ENCODE measurements at places on chromosomes 6 and 20.

- H3K27me3 ChIP-seq, result no peaks in the 10 kb centered on the region
- DNase-seq, result no peak
These were observed 287.1 kb upstream of the PRDM1 start for GRCh38 chr6:105799056-105799455.

DNA sequence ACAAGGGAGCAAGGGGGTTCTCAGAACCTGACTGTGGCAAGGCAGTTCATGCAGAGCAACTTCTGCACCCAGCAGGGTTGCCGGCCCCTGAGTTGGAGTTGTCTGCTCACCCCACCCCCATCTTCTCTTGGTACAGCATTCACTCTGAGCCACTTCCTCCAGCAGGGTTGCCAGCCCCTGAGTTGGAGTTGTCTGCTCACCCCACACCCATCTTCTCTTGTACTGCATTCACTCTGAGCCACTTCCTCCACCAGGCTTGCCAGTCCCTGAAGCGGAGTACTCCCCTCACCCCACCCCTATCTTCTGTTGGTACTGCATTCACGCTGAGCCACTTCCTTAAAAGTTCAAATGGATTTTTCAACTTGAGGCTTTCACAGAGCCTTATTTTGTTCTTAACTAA lies 79.7 kb upstream of the SYNDIG1 start:
- no peak overlapping the region for H3K4me3 ChIP-seq
- no peak overlapping the region for H3K27ac ChIP-seq
- no peaks in the 10 kb centered on the region for H3K4me1 ChIP-seq
- H3K36me3 ChIP-seq, result no peaks in the 10 kb centered on the region
- DNase-seq, result no peak

GRCh38 chr6:154187714-154188113 lies 148.7 kb downstream of the OPRM1 start:
- no peak overlapping the region for H3K4me3 ChIP-seq
- no peak overlapping the region for H3K27ac ChIP-seq
- H3K36me3 ChIP-seq, result no peaks in the 10 kb centered on the region

DNA sequence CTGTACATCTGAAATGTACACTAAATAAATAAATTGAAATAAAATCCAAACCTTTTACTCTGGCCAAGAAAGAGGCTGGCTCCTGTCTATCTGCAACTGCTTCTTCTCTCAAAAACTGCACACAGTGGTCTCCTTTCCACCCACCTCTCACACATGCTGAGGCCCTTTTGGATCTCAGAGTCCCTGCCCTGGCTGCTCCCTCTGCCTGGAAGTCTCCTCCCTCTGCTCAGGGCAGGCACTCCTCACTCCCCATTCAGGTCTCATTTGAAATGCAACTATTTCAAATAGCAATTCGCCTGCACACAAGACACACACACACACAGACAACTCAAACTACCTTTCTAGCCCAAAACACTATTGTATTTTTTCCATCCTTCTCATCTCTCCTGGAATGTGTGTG lies 348.8 kb downstream of the PKHD1 start:
- H3K36me3 ChIP-seq, result no peaks in the 10 kb centered on the region
- no peak overlapping the region for H3K27ac ChIP-seq
- H3K27me3 ChIP-seq, result no peaks in the 10 kb centered on the region

DNA sequence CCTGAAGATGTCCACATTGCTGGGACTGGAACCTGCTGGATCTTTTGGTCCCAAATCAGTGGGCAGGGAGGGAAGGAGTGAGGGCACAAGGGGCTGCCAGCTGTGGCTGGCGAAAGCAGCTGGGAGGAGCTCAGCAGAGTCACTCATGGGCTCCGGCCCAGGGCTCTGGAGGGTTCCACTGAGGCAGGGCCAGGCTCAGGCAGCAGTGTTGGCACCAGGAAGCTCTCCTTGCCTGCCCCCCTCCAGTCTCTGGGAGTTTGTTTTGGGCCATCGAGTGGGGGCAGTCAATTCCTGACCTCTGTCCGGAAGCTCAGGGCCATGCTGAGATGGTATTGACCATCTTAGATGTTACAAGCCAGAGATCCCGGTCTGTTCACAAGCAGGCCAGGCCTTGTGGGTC lies 39.1 kb upstream of the IRF4 start:
- no peak overlapping the region for H3K4me3 ChIP-seq
- H3K4me1 ChIP-seq, result peaks cover 8% of the 10 kb centered on the region
- no peaks in the 10 kb centered on the region for H3K27me3 ChIP-seq
- no peak overlapping the region for H3K27ac ChIP-seq

DNA sequence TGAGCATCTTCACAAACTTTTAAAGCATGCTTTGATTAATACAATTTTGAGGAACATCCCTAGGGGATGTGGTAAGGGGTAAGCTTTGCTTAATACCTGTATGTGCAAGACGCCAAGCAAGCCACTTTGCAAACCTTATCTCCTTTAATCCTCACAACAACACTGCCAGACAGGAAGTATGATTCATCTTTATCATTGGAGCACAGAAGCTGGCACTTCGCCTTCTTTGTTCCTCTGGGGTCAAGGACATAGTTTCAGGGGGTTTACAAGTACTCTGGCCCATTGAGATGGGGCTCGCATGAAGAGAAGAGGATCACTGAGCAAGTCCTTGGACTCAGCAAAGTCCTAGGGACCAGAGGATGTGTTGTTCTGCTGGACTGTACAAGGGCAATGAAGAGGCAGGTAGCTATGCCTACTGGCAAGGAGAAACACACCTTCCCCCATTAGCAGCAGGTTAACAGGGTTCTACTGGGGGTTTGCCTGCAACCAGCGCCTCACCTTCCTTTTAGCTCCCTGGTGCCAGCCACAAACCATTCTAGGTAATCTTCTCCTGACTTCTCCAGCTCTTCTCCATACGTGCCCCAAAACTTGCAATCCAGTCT lies 8.8 kb downstream of the TMEM244 start:
- no peak overlapping the region for H3K4me3 ChIP-seq
- no peak overlapping the region for H3K27ac ChIP-seq
- H3K4me1 ChIP-seq, result no peaks in the 10 kb centered on the region

DNA sequence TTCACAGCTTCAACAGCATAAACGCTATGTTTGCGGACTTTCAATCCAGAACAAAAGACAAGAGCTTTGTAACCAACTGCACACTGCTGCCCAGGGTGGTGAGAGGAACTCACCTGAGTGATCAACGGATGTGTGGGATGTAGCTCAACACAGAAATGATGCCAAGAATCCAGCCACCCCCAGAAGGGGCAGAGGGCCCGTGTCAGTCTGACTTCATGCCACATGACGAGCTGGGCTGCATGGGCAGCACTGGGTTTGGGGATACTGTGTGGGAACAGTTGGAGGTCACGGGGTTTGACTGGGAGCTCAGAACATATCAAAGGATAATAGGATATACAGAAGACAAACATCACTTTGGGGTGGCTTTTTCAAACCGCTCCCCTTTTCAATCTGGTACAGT lies 79.4 kb upstream of the TRAF3IP2 start:
- no peak overlapping the region for H3K4me3 ChIP-seq
- no peak for DNase-seq

DNA sequence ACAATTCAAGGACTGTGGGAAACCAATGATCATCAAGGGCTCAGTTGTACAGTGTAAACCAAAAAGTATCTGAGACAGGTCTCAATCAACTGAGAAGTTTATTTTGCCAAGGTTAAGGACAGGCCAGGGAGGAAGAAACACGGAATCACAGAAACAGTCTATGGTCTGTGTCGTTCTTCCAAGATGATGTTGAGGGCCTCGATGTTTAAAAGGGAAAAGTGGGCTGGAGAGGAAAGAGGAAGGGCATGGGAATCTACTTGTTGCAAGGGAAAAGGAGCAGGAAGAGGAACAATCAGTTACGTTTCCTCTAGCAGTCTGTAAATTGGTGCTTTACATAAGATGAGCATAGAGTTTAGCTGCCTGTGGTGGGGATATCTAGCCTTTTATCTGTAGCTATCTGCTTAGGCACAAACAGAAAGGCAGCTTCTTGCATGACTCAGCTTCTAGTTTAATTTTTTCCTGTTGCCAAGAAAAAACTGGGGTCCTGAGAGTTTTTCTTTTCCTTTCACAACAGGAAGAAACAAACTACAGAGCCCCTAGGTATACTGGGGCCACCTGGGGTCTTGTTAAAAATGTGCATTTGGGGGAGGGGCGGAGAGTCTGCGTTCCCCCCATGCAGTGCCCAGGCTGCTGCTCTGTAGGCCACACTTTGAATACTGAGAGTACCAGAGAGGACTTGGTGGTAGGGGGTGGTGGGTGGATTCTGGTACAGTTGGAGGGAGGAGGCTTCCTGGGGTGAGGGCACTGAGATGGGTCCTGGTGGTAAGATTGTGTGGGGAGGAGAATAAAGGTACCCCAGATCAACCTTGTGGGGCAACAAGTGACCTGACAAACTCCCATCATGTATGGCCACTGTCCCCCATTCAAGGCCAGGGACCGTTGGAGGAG lies 35.3 kb upstream of the EZR start:
- H3K4me1 ChIP-seq, result peaks cover 15% of the 10 kb centered on the region
- DNase-seq, result no peak
- H3K27me3 ChIP-seq, result peaks cover 10% of the 10 kb centered on the region
- H3K4me3 ChIP-seq, result no peak overlapping the region

- no peak overlapping the region for H3K4me3 ChIP-seq
- H3K27ac ChIP-seq, result no peak overlapping the region
- no peaks in the 10 kb centered on the region for H3K4me1 ChIP-seq
- H3K27me3 ChIP-seq, result no peaks in the 10 kb centered on the region
These were observed 216.5 kb upstream of the CST7 start for GRCh38 chr20:24732599-24732998.

GRCh38 chr6:160269023-160269521 lies 10.5 kb upstream of the SLC22A2 start:
- no peaks in the 10 kb centered on the region for H3K36me3 ChIP-seq
- H3K27me3 ChIP-seq, result no peaks in the 10 kb centered on the region
- no peaks in the 10 kb centered on the region for H3K4me1 ChIP-seq
- no peak for DNase-seq
- no peak overlapping the region for H3K27ac ChIP-seq
- H3K4me3 ChIP-seq, result no peak overlapping the region

GRCh38 chr20:34886122-34886521 lies 9.7 kb downstream of the ACSS2 start:
- DNase-seq, result no peak
- H3K4me1 ChIP-seq, result no peaks in the 10 kb centered on the region
- H3K4me3 ChIP-seq, result no peak overlapping the region
- no peaks in the 10 kb centered on the region for H3K27me3 ChIP-seq
- H3K36me3 ChIP-seq, result no peaks in the 10 kb centered on the region

GRCh38 chr6:19712998-19713397 lies 124.2 kb upstream of the ID4 start:
- H3K27ac ChIP-seq, result no peak overlapping the region
- no peak overlapping the region for H3K4me3 ChIP-seq
- H3K4me1 ChIP-seq, result peaks cover 25% of the 10 kb centered on the region
- no peak for DNase-seq
- no peaks in the 10 kb centered on the region for H3K27me3 ChIP-seq
- H3K36me3 ChIP-seq, result no peaks in the 10 kb centered on the region

GRCh38 chr20:9515741-9516233 lies 1.4 kb downstream of the LAMP5 start:
- peak overlapping the region; percentile 48 for H3K4me3 ChIP-seq
- H3K27ac ChIP-seq, result no peak overlapping the region
- H3K27me3 ChIP-seq, result peaks cover 90% of the 10 kb centered on the region
- H3K4me1 ChIP-seq, result peaks cover 57% of the 10 kb centered on the region
- no peaks in the 10 kb centered on the region for H3K36me3 ChIP-seq
- peak; percentile 77 for DNase-seq

DNA sequence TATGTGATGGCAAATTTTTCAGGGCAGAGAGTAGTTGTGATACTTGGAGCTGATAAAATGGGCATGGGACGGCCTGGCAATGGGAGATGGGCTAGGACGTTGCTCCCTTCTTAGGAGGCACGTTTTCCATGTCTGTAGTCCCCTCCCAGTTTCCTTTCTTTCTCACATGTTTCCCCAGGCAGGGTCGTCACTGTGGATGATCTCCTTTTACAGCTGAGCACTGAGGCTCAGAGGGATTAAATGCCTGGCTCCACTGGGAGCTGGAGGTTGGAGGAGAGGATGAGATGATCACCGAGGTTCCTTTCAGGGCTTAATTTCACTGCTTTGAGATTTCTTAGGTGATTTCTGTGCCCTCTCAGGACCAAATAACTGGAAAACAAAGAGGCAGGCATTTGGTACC lies 136.7 kb downstream of the SOBP start:
- no peaks in the 10 kb centered on the region for H3K27me3 ChIP-seq
- H3K4me1 ChIP-seq, result peaks cover 55% of the 10 kb centered on the region
- no peaks in the 10 kb centered on the region for H3K36me3 ChIP-seq
- H3K27ac ChIP-seq, result peak overlapping the region; percentile 48
- no peak overlapping the region for H3K4me3 ChIP-seq
- DNase-seq, result peak; percentile 52

DNA sequence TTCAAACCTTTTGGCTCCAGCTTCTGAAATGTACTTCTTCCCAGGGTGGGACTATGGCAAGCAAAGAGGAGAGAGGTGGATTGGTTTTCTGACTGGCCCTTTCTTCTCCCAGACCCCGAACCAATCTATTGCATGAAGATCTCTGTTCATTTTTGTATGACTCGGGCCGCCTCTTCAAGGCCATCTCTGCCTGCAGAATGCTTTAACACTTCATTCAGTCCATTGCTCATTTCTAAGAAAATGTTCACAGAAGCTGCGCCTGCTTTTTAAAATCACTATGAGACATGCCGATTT lies 1.6 kb downstream of the VGLL2 start:
- peaks cover 10% of the 10 kb centered on the region for H3K4me1 ChIP-seq
- H3K36me3 ChIP-seq, result no peaks in the 10 kb centered on the region
- DNase-seq, result no peak
- H3K27me3 ChIP-seq, result peaks cover 100% of the 10 kb centered on the region
- H3K4me3 ChIP-seq, result no peak overlapping the region
- no peak overlapping the region for H3K27ac ChIP-seq

GRCh38 chr20:49620364-49621240 lies 52.7 kb upstream of the PTGIS start:
- peaks cover under 1% of the 10 kb centered on the region for H3K4me1 ChIP-seq
- no peak for DNase-seq
- no peak overlapping the region for H3K27ac ChIP-seq

DNA sequence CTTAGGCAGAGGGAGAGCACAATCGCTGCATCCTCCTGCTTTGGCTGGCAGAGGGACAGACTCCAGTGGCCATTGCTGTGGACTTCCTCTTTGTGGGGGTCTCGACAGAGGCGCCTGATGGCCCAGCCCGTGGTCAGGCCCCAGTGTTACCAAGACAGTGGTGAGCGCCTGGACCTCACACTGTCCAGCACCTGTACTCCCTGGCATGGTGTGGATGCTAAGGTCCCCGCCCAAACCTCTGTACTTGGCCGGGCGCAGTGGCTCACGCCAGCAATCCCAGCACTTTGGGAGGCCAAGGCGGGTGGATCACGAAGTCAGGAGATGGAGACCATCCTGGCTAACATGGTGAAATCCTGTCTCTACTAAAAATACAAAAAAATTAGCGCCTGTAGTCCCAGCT lies 2.3 kb upstream of the NTSR1 start:
- H3K27ac ChIP-seq, result no peak overlapping the region
- H3K4me1 ChIP-seq, result peaks cover 5% of the 10 kb centered on the region
- H3K27me3 ChIP-seq, result peaks cover 61% of the 10 kb centered on the region

DNA sequence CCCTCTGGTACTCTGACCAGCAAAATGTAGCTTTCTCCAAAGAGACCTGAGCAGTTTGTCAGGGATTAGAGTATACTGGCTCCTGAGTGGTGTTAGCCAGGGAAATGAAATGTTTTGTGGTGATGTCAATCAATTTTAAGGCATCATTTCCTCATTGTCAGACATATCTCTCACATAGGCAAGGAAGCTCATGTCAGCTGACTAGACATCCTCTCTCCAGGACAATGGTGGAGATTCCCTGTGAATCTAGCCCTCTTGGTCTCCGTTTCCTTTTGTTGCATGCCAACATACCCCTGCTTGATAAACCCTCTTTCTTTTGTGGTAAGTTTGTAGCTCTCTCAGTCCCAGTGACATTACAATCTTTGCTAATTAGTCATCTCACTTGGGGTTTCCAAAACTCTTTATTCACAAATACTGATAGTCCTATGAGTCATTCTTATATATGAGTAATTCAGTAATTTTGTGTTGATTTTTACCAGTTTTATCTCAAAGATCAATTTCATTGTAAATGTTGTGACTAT lies 135.6 kb upstream of the PTPRK start:
- no peak overlapping the region for H3K4me3 ChIP-seq
- no peaks in the 10 kb centered on the region for H3K36me3 ChIP-seq
- H3K27ac ChIP-seq, result no peak overlapping the region
